IMR-90 (cell line): ENCODE measurements at places on chromosomes 11 and 22.

GRCh38 chr11:73393011-73393380 is 16.8 kb downstream of the RELT start:
- no peak for DNase-seq

GRCh38 chr11:27864611-27865010 is 164.4 kb upstream of the BDNF start:
- no peak for DNase-seq

- DNase-seq, result peak; percentile 95
Observed at GRCh38 chr11:131760091-131761061, 390.0 kb downstream of the NTM start.

DNA sequence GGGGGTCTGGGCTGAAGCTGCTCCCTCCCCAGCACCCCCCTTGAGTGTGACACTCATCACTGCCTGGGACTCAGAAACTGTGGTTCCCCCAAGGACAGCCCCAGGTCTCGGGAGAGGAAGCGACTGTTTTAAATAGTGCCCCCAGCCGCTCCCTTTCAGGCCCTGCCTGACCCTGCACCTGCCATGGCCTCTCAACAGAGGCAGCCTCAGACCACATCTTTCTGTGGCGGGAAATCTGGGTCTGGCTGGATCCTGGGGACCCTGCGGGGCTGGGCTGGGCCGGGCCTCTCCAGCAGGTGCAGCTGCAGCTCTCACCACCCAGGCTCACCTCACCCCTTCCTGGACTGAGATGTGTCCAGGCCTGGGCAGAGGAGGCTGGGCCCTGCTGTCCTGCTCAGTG is 3.7 kb upstream of the IGLL1 start:
- DNase-seq, result no peak

DNA sequence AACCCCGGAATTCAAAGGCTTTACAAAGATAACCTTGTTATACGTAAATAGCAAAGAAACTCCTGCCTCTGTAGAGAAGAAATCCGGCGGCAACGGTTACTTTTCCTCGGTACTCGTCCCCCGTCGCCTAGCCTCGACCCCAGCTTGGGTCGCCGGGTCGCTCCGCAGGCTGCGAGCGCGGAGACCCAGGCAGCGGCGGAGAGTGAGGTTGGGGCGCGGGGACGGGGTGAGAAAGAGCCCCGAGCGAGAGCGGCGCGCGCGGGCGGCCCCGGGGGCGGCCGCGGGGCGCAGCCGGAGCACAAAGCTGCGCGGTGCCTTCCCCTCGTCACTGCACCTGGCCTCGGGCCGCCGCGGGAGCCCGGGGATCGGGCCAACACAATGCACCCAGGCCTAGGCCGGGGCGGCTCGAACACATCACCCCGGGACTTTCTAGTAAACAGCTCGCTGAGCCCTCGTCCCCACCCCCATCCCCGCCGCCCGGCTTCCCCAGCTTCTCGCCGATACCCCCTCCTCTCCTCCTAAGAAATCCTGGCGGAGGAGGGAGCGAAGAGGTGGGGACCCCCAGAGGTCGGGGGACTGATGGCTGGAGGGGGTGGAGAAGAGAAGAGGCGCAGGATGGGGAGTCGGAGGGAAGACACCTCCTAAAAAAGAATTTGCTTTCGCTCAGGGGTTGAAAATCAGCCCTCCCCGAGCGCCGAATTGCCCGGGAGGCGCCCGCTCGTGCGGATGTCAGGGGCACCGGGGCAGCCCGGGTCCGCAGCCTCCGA is 845 bp downstream of the MPPED2 start:
- no peak for DNase-seq
